ENCODE measurements at places on chromosomes 2 and 18. TPM values are rescaled to one million over a fixed set of nuclear protein-coding genes. Genes with fewer than 3 reads are reported as not detected.

Gene FAM110C
- total RNA-seq, result 1.9 TPM

Gene TNFRSF11A
- total RNA-seq, result 0.94 TPM

Gene STEAP3
- total RNA-seq, result 10.8 TPM

Gene L3MBTL4
- total RNA-seq, result 0.59 TPM

Gene ARHGAP28
- total RNA-seq, result 1.1 TPM
